Right atrium auricular region (tissue), 2 donors: ENCODE measurements at places on chromosomes 6 and 20. TPM values are rescaled to one million over a fixed set of nuclear protein-coding genes. Genes with fewer than 3 reads are reported as not detected.

DNA sequence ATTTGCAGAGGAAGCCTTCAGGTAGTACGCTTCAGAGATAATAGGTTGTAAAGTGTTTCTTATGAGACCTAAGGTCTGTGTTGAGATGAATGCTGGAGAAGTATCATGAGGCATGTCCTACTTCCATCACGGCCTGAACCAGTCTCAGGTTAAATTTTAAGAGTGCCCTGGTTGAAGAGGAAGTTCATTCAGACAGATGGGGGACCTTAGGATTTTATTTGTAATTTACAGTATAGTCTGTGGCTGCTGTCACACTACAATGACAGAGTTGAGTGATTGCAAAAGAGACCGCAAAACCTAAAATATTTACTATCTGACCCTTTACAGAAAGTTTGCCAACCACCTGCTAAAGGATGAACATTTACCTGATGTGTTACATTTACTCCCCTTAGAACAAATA, 70.9 kb downstream of the UST start:
- no peak for DNase-seq
- H3K36me3 ChIP-seq, result no peaks in the 10 kb centered on the region
- H3K27ac ChIP-seq, result no peak overlapping the region
- H3K27me3 ChIP-seq, result no peaks in the 10 kb centered on the region
- no peak overlapping the region for H3K4me3 ChIP-seq

DNA sequence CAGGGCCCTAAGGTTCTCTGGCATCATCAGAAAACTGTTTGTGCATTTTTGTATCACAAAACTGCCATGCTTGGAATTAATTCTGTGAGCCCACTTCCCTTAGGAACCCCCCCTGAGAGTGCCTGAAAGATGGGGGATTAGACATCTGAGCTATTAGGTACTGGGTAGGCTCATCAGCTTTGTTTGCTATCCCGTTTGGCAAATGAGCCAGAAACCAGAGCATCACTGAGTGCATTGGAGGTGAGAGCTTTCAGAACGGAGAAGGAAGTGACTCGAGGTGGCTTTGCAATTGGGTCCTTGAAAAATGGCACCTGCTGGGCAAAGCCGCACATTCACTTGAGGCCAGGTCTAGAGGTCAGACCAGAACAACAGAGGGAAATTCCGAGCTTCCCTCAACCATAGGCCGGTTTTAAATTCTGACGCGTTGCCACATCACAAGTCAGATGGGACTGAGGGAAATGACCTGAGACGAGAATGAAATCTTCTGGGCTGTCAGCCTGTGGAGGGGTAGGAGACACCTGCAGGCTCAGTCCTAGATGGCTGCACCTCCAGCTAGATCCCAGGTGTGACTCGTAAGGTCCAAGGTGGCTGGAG, 8.4 kb upstream of the GLP1R start:
- peaks cover 14% of the 10 kb centered on the region for H3K4me1 ChIP-seq
- no peak overlapping the region for H3K4me3 ChIP-seq
- DNase-seq, result no peak
- no peaks in the 10 kb centered on the region for H3K36me3 ChIP-seq

- H3K4me3 ChIP-seq, result no peak overlapping the region
- no peaks in the 10 kb centered on the region for H3K4me1 ChIP-seq
- no peak overlapping the region for H3K27ac ChIP-seq
- H3K36me3 ChIP-seq, result no peaks in the 10 kb centered on the region
- H3K27me3 ChIP-seq, result no peaks in the 10 kb centered on the region
- DNase-seq, result no peak
Measured at GRCh38 chr20:53963635-53964034, 106.8 kb downstream of the BCAS1 start.

C20orf204 gene
- 0.07 TPM for total RNA-seq

- H3K27me3 ChIP-seq, result no peaks in the 10 kb centered on the region
- no peak for DNase-seq
- no peak overlapping the region for H3K27ac ChIP-seq
- no peak overlapping the region for H3K4me3 ChIP-seq
- H3K4me1 ChIP-seq, result peaks cover 7% of the 10 kb centered on the region
- no peaks in the 10 kb centered on the region for H3K36me3 ChIP-seq
Measured at GRCh38 chr6:39428152-39428551, 105.7 kb upstream of the KCNK16 start.

DNA sequence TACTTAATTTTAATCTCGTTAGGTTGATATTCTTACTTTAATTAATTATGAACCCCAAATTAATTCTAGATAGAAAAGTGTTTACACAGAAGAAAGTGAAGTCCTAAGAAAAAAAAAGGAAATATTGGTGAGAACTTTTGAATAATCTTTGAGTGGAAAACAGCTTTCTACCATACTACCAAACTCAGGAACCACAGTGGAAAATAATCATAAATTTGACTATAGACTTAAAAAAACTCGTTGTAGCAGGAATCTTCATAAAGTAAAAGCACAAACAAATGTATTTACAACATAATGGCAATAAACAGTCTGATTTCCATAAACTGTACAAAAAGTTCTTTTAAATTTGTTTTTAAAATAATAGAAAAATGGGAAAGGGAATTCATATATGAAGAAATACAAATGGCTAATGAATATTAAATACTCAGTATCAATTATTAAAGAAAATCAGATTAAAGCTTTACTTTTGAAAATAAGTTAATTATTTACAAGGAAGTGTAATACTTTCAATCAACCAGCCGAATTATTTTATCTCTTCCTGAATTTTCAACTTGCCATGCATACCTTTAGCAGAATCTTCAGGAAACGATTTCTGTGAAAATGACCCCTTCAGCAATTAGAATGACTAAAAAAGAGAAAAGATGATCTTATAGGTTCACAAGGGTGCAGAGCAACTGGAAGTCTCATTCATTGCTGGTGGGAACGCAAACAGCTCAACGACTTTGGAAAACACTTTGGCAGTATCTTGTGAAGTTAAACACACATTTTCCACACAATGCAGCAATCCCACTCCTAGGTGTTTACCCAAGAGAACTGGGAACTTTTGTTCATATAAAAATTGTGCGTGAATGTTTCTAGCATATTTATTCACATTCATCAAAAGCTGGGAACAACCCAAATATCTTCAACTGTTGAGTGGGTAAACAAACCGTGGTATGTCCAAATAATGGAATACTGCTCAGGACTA, 38.5 kb upstream of the BMP6 start:
- H3K36me3 ChIP-seq, result no peaks in the 10 kb centered on the region
- no peaks in the 10 kb centered on the region for H3K4me1 ChIP-seq
- H3K4me3 ChIP-seq, result no peak overlapping the region
- H3K27me3 ChIP-seq, result no peaks in the 10 kb centered on the region

TNXB gene
- 138 TPM for total RNA-seq

DNA sequence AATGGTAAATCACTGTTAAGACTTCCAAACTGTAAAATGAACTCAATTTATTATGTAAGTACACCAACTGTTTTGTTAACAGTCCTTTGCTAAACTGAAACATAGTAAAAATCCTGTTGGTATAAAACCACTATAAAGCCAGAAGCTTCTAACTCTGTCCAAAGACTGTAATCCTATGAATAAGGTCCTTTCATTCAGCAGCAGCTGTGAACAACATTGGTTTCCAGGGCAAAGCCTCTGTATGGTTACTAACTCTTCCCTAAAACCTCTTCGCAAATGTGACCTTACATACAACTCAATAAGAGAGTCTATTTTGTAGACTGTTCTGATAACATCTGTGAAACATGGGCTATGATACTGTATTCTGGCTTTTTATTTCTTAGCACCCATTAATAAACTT, 40.1 kb downstream of the NUP153 start:
- no peak for DNase-seq

DNA sequence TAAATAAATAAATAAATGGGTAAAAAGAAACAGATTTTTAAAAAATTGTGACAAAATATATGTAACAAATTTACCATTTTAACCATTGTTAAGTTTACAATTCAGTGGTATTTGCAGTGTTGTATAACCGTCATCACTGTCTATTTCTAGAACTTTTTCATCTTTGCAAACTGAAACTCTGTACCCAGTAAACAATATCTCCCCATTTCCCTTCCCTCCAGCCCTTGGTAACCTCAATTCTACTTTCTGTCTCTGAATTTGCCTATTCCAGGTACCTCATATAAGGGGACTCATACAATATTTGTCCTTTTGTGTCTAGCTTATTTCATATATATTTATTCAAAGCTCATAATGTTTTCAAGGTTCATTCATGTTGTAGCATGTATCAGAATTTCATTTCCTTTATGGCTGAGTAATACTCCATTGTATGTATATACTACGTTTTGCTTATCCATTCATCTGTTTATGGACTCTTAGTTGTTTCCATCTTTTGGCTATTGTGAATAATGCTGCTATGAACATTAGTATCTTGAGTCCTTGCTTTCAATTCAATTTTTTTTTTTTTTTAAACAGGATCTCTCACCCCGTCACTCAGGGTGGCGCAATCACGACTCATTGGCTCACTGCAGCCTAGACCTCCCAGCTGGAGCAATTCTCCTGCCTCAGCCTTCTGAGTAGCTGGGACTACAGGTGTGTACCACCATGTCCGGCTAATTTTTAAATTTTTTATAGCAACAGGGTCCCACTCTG, 8.9 kb downstream of the MANBAL start:
- no peak overlapping the region for H3K4me3 ChIP-seq
- no peaks in the 10 kb centered on the region for H3K4me1 ChIP-seq
- H3K27ac ChIP-seq, result no peak overlapping the region
- H3K36me3 ChIP-seq, result peaks cover 16% of the 10 kb centered on the region

DNA sequence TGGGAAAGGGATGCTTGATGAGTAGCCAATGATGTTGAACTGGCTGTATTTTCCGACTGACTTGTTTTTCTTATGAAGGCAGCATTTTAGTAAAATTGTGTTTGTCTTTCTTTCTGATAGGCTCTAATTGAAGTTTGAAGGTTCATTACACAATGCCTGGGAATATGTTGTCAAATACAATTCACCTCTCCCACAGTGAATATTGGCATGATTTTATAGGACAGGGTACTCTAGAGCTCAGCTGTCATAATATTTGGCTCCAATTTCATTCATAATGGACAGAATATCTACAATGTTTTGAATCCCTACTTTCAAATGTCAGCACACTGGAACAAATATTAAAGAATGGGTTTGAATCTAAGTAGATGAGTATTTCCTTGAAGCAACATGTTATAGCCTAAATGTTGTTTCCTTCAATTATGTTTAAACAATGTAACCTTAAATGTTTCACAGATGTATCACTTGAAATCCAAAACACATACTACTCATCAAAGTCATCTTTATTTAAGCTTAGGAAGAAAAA, 81.4 kb downstream of the LAMA2 start:
- DNase-seq, result no peak
- no peaks in the 10 kb centered on the region for H3K36me3 ChIP-seq
- no peak overlapping the region for H3K4me3 ChIP-seq
- H3K27me3 ChIP-seq, result no peaks in the 10 kb centered on the region
